Airway epithelial cell (primary cell): ENCODE measurements at places on chromosomes 7 and 10. TPM values are rescaled to one million over a fixed set of nuclear protein-coding genes. Genes with fewer than 3 reads are reported as not detected.

Gene ALOX5
- total RNA-seq = 0.09 and 0.42 TPM in 2 replicates

Gene SDK1
- 0.21 and 0.23 TPM in 2 replicates for total RNA-seq

Gene AQP1
- total RNA-seq = not detected in 2 replicates

Gene ZPBP
- total RNA-seq = not detected in 2 replicates

Gene SEMA3A
- total RNA-seq = 20.9 and 33.4 TPM in 2 replicates

Gene CYP3A5
- 1.9 and 3.0 TPM in 2 replicates for total RNA-seq

Gene C7orf33
- not detected in 2 replicates for total RNA-seq

Gene BMS1
- 17.6 TPM in 2 replicates for total RNA-seq

Gene GRM8
- total RNA-seq = under 0.01 TPM in 1 of 2 replicates, not detected in the other

Gene NME8
- total RNA-seq = 0.07 TPM in 1 of 2 replicates, not detected in the other

Gene ADAM22
- total RNA-seq = 0.05 and 0.07 TPM in 2 replicates

Gene FGL2
- total RNA-seq = not detected in 2 replicates

Gene CH25H
- 0.33 TPM in 1 of 2 replicates, not detected in the other for total RNA-seq

Gene GPR85
- total RNA-seq = 1.1 and 4.6 TPM in 2 replicates

Gene KLF14
- total RNA-seq = not detected in 2 replicates

Gene HIF1AN
- 6.6 and 8.4 TPM in 2 replicates for total RNA-seq

Gene NPFFR1
- not detected in 2 replicates for total RNA-seq

Gene PRPS1L1
- total RNA-seq = not detected in 2 replicates

Gene CPN1
- total RNA-seq = not detected in 2 replicates
